Caki2 (cell line): ENCODE measurements at places on chromosomes 7 and 10. TPM values are rescaled to one million over a fixed set of nuclear protein-coding genes. Genes with fewer than 3 reads are reported as not detected.

DNA sequence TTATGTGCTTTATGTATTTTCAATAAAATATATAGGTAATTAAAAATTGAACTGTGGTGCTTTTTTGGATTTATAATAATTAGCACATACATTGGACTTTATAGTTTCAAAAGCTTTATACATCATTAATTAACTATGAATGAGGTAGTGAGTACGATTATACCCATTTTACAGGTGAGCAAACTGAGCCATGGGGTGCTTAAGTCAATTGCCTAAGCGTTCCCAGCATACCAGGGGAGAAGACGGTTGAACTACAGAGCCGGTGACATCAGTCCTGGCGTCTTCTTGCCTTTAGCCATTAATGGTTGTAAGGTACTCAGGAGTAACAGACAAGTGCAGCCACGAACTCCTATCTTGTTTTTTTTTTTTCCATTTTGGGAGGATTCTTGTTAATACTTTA lies 172.8 kb downstream of the GATA3 start:
- no peak for DNase-seq

DNA sequence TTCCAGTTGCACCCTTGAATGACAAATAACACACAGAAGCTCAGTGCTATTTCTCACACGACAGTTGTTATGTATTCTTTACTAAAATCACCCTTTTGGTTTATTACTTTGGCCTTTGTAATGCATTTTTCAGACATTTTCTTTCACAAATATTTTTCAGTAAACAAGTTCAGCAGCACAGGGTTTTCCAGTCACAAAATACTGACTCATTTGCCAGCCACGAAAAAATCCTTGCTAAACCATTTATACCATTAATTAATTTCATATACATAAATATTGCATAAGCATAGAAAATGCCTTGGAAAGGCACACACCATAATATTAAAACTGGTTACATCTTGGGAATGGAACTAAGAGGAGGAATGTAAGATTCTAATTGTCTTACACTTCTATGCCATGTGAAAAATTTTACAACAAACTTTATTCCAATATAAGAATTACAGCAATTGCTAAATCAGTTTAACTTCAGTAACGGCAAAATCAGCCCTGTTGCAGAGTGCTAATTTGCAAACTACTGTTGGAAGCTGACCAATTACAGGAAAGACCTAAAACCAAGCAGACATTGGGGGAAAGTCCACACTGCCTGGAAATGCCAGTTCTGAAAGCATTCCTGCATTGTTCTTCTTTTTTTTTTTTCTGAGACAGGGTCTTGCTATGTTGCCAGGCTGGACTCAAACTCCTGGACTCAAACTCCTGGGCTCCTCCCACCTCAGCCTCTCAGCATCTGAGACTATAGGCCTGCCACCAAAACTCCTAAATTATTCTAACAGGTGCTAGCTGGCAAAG lies 31.6 kb upstream of the PBLD start:
- DNase-seq: no peak

- no peak for DNase-seq
Observed at GRCh38 chr10:114957673-114958072, 19.7 kb downstream of the TRUB1 start.

The PGAM2 gene
- not detected in 2 replicates for total RNA-seq

The TBXAS1 gene
- 48.6 and 77.6 TPM in 2 replicates for total RNA-seq

GRCh38 chr10:96584035-96584434 lies 2.8 kb downstream of the TM9SF3 start:
- DNase-seq: no peak

DNA sequence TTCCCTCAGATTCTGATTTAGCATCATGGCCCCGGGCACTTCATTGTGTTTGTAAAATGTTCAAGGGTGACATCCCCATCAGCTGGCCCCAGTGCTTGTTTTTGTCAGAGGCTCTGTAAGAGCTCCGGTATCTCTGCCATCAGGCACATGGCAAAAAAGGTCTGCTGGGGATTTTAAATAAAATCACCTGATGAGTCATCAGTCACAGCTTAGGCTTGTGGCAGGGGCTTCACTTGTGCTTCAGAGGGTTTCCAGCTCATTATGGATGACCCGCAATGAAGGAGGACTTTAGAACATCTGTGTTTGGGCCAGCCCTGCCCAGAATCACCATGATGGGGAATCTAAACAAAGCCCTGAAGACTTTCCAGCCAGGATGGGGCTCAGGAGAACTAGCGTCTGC lies 259.9 kb downstream of the ZEB1 start:
- DNase-seq: no peak

The CALN1 gene
- not detected in 2 replicates for total RNA-seq

GRCh38 chr7:108045669-108046068 lies 42.7 kb upstream of the LAMB1 start:
- DNase-seq: no peak

DNA sequence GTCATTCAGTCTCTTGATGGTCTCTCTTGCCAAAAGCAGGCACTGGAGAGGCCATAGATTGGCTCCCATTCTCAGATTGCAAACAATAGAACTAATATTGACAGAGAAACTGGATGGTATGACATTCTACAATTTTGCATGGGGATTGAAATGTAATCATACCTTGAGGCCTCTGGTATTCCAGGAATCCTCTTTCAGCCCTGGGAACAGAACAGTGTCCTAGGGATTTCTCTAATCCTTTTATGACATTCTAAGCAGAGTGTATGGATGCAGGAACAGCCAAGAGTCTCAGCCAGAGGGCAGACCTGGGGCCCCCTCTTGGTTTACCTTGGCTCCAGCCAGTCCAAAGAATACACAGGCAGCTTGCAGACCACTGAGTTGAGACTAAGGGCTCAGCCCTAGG lies 206.4 kb downstream of the KCNMA1 start:
- DNase-seq: no peak

- DNase-seq: no peak
Observed at GRCh38 chr7:116588225-116588624, 63.4 kb downstream of the CAV1 start.

The ZFYVE27 gene
- 18.9 and 30.5 TPM in 2 replicates for total RNA-seq

DNA sequence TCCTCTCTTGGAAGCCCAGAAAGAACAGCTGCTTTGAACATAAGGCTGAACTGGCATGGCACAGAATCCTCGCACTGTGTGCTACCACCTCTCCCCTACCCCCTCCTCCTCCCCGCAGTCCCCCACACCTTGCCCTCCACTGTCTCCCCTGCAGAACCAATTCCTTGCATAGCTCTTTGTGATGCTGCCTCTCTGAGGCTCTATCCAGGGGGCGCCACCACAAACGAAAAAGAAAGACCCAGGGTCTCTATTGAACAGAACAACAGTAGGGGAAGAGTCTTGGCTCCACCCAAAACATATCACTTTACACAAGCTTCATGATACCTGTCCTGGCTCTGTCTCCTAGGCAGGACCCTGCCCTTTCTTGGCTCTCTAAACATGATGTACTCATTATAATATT lies 26.2 kb upstream of the EBLN1 start:
- no peak for DNase-seq

- no peak for DNase-seq
Observed at GRCh38 chr10:13671904-13672303, 85.1 kb downstream of the PRPF18 start.

- peak; percentile 10 for DNase-seq
Observed at GRCh38 chr10:117539361-117539773, 3.2 kb upstream of the EMX2 start.

The PNLIP gene
- total RNA-seq: not detected in 2 replicates

The VDAC2 gene
- total RNA-seq: 221 and 252 TPM in 2 replicates

The CYP26C1 gene
- total RNA-seq: not detected in 2 replicates

DNA sequence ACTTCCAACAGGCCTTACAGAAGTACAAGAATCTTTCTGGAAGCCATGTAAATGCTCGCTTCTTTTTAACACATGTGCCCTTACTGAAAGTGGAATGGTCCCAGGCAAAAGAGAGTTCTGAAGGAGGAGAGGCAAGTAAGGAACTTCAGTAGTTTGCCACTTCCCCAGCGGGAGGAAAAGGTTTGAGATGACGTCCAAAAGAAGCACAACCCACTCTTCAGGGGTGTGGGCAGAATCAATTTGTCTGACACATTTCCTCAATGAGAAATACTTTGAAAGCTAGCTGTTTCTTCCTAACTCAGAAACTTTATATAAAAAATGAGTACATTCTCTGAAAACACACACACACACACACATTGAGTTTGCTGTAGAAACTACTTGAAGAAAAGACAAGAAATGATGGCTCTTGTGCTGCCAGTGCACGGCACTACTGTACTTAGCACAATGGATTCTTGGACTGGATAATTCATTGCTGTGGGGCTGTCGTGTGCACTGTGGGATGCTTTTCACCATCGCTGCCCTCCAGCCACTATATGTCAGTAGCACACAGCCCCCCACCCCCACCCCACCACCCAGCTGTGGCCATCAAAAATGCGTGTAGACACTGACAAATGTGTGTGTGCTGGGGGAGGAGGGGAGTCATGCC lies 183.0 kb downstream of the SRPK2 start:
- no peak for DNase-seq

- no peak for DNase-seq
Observed at GRCh38 chr7:150514748-150515222, at the start of gene GIMAP7. GIMAP7 (plus strand) TSS chr7:150514872; CDS start chr7:150519975, 5,103 bp downstream.

- no peak for DNase-seq
Observed at GRCh38 chr7:29424295-29424983, 139.2 kb upstream of the PRR15 start.

- no peak for DNase-seq
Observed at GRCh38 chr7:144784943-144785342, 50.9 kb downstream of the TPK1 start.

GRCh38 chr10:123141791-123142700 lies 5.9 kb upstream of the HMX2 start:
- DNase-seq: no peak

The ACHE gene
- total RNA-seq: not detected in 2 replicates

GRCh38 chr10:79127151-79127961 lies 58.6 kb downstream of the ZMIZ1 start:
- peak; percentile 41 for DNase-seq

- DNase-seq: no peak
Observed at GRCh38 chr10:14325325-14325955, 5.3 kb downstream of the FRMD4A start.

DNA sequence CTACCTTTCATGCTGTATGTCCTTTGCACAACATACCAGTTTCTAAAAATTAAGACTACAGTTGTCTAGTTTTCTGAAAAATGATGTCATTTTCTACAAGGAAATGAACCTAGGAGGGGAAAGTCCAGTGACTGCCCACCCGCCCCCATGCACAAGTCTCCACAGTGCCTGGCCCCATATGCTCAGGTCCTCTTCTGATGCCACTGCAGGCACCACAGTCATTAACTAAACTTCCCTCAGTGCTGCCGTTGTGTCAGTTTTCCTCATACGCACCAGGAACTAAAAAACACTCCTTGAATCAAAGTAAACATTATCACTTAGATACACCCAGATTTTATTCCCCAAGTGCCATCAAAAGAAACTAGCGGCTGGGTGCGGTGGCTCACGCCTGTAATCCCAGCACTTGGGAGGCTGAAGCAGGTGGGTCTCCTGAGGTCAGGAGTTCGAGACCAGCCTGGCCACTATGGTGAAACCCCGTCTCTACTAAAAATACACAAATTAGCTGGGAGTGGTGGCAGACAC lies 6.9 kb upstream of the TNS3 start:
- no peak for DNase-seq

- DNase-seq: no peak
Observed at GRCh38 chr7:13651167-13651566, 338.3 kb downstream of the ETV1 start.
